ENCODE measurements at places on chromosomes 1 and 21.

GRCh38 chr21:30211071-30211470 lies 4.8 kb downstream of the CLDN8 start:
- no peak for DNase-seq

- no peak for DNase-seq
Observed at GRCh38 chr1:16393570-16394521, 26.8 kb downstream of the SZRD1 start.

GRCh38 chr21:33380483-33380998 lies 22.7 kb upstream of the IFNGR2 start:
- peak; percentile 90 for DNase-seq

GRCh38 chr1:87612956-87613355 lies 284.3 kb downstream of the LMO4 start:
- no peak for DNase-seq

- DNase-seq = peak; percentile 52
Observed at GRCh38 chr1:198699167-198700015, 60.6 kb downstream of the PTPRC start.

GRCh38 chr1:111274653-111275052 lies 16.0 kb upstream of the CHIA start:
- DNase-seq = no peak

DNA sequence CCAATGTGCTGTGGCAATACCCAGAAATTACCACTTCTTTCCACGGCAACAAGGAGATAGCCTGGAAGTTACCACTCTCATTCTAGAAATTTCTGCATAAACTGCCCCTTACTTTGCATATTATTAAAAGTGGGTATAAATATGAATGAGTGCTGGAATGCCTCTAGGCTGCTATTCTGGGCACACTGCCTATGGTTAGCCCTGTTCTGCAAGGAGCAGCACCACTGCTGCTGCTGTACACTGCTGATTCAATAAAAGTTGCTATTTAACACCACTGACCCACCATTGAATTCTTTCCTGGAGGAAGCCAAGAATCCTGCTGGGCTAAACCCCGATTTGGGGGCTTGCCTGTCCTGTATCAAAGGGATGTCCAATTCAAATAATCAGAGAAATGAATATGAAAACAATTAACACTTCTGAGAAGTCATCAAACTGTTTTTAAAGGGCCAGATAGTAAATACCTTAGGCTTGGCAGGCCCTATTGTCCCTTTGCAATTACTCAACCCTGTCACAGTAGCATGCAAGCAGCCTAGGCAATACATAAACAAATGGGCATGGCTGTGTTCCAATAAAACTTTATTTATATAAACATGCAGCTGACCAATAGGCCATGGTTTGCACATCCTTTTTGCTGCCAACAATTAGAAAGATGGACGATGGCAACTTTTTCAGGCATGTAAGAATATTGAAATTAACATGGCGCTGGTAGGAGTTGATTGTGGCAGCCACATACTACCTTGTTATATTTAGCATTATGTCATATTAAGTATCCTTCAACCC lies 369.4 kb upstream of the B3GALT2 start:
- DNase-seq = no peak

DNA sequence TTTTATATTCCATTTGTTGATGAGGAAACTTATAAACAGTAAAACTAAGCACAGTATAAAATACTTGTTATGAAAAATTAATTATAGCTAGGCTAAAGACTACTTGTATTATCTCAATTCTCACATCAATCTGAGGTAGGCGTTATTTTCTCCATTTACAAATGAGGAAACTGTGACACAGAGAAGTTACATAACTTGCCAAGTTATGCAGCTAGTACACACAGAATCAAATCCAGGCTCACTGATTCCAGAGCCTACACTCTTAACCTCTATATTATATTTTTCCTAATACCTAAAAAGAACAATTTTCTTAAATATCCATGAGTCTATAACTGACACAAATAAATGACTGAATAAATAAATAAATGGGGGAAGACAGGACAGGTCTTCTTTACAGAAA lies 11.2 kb upstream of the VPS45 start:
- no peak for DNase-seq

DNA sequence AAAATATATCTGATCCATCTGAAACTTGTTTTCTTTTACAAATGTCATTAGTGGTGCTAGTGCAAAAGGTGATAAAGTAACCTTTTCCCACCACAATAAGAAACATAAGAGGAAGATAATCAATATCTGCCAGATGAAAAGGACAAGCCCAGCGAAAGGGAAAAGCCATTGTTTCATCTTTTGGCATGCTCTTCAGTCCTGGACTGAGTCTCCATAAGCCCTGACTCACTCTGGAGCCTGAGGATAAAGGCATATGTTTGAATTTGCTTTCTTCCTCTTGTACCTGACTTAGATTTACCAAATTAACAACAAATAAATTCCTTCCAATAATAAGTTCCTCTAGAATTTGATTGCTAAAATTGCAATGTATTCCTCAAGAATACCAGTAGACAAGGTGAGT lies 13.6 kb downstream of the DNAJC11 start:
- no peak for DNase-seq

GRCh38 chr1:104765085-104765484 lies 1015.4 kb downstream of the AMY1C start:
- peak; percentile 47 for DNase-seq

GRCh38 chr1:200409203-200409760 lies 554 bp downstream of the ZNF281 start:
- DNase-seq = no peak

DNA sequence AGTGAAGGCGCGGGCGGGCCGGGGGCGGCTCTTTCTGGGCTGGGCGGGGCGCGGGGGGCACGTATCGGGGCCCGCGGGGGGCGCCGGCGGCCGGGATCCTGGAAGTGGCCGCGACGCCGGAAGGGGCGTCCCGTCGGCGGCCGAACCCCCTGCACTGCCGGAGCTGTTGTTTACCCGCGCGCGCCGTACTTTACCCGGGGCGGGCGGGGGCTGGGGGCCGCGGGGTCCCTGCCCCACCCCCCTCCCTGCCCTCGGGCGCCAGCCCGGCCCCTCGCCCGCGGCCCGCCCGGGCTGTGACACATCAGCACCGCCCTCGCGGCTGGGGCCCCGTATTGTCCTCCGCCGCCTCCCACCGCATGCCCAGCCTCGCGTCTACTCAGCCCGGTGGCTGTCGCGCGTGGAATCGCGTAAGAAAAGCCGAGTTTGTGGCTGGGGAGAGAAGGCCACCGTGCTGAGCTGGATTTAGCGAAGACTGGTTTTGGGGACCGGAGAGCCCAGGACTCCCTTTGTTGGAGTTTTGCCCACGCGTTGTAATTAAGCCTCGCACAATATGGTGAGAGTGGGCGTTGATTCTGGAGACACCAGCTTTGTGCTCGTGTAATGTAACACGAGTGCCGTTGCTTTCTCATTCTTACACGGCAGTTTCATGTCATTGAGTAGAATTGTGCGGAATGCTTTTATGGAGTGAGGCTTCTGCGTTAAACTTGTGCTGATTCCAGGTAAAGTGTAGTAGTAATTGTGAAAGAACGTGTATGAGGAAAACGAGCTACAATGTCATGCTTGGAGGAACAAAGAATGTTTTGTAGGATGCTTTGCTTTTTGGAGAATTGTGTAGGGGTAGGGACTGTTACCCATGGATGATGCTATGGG lies 559 bp downstream of the BACH1 start:
- peak; percentile 41 for DNase-seq
